H9 (cell line): ENCODE measurements at places on chromosomes 16 and 17. TPM values are rescaled to one million over a fixed set of nuclear protein-coding genes. Genes with fewer than 3 reads are reported as not detected.

HOXB6 gene
- total RNA-seq, result not detected in 2 replicates

- no peaks in the 10 kb centered on the region for H3K4me1 ChIP-seq
- H3K36me3 ChIP-seq, result no peaks in the 10 kb centered on the region
- no peak for DNase-seq
- no peak overlapping the region for H3K27ac ChIP-seq
- no peaks in the 10 kb centered on the region for H3K27me3 ChIP-seq
These were observed 58.3 kb downstream of the PRMT7 start for GRCh38 chr16:68369168-68369567.

DNA sequence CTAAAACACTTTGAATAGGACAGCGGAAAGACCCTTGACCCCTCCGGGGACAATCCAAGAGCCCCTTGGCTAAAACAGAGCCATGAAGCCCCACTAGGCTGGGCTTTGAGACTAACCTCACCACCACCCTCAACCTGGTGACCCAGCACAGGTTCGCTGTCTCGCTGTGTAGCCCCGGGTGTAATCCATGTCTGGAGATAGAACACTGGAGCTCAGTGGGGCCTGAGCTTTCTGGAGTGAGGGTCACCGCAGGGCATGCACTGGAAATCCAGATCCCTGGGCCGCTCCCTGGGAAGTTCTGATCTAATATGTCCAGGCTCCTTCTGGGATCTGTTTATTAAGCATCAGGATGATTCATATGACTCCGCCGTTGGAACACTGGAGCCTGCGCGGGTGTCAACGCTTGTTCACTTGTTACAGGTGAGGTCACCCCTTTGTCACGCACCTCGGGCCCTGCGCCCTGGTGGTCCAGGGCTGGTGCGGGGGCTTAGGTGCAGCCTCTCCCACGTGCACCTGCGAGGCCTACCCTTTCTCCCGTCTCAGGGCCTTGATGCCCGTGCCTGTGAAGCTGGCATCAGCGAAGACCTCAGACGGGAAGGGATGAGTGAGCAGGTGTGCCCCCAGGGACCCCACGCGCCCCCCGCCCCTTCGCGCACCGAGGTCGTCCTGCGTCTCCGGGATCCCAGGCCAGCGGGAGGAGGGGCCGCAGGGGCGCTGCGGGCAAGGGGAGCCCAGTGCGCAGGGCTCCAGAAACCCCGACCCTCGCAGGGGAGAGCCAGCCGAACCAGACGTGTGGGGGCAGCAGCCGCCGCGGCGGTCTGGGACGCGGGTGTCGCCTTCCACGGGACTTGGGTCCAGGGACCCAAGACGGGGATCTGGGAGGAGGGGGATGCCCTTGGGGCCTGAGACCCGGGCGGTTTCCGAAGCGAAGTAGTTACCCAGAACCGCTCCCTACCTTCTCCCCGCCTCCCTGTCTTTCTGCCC lies 224.1 kb upstream of the FOXF1 start:
- no peaks in the 10 kb centered on the region for H3K36me3 ChIP-seq
- H3K27ac ChIP-seq, result no peak overlapping the region
- no peak for DNase-seq
- peak overlapping the region; percentile 72 for H3K4me3 ChIP-seq

- H3K27ac ChIP-seq, result no peak within 1 kb of the TSS
- peak; percentile 69 for DNase-seq
These were observed at the start of gene RIPOR1 for GRCh38 chr16:67528222-67528869. TSS of gene RIPOR1 (plus strand) at chr16:67528829. CDS start at chr16:67538447, 9,618 bp downstream.
